Activated CD4-positive, alpha-beta T cell treated with anti-CD3 and anti-CD28 coated beads for 36 hours (primary cell): ENCODE measurements at places on chromosomes 5 and 9. TPM values are rescaled to one million over a fixed set of nuclear protein-coding genes. Genes with fewer than 3 reads are reported as not detected.

- H3K4me1 ChIP-seq: peaks cover 8% of the 10 kb centered on the region
- no peaks in the 10 kb centered on the region for H3K36me3 ChIP-seq
- H3K27ac ChIP-seq: no peak overlapping the region
- H3K27me3 ChIP-seq: peaks cover 10% of the 10 kb centered on the region
- DNase-seq: no peak
These were observed 32.6 kb upstream of the SLC6A19 start for GRCh38 chr5:1168796-1169195.

DNA sequence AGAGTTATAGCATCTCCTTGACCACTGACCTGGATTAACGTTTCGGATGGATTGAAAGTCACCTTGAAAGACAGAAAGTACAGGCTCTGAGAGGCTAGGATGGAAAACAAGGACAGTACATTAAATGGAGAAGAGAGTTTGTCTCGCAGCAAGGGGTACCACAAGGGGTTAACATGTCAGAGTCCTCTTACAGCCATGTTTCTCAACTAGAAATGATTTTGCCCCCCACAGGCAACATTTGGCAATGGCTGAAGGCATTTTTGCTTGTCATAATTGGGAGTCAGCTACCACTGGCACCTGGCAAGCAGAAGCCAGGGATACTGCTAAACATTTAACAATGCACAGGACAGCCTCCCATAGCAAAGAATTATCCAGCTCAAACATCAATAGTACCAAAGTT is 90.8 kb upstream of the EQTN start:
- no peaks in the 10 kb centered on the region for H3K27me3 ChIP-seq
- H3K27ac ChIP-seq: no peak overlapping the region
- H3K4me3 ChIP-seq: no peak overlapping the region
- no peaks in the 10 kb centered on the region for H3K4me1 ChIP-seq
- DNase-seq: no peak
- no peaks in the 10 kb centered on the region for H3K36me3 ChIP-seq

GRCh38 chr5:150347451-150347850 is 10.0 kb upstream of the TCOF1 start:
- H3K27me3 ChIP-seq: no peaks in the 10 kb centered on the region
- H3K4me1 ChIP-seq: peaks cover 8% of the 10 kb centered on the region
- DNase-seq: no peak
- H3K36me3 ChIP-seq: no peaks in the 10 kb centered on the region
- H3K4me3 ChIP-seq: no peak overlapping the region

DNA sequence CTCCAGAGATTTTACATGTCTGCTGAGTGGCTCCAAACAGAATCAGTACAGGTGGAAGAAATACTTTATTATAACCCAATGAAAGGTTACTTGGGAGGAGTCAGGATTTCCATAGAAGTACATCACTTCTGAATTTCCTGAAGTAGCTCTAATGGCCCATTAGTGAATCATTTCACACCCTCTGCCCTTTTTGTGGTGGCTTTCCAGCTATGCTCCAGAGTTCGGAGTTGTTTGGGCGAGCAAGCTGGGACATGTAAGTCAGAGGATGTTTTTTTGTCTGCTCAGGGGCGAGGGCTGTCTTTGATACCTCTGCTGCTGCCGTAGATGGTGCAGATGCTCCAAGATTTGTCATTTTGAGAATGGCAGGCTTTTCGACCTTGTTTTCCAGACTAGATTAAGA is 226.1 kb downstream of the GOLPH3 start:
- H3K27me3 ChIP-seq: no peaks in the 10 kb centered on the region
- no peaks in the 10 kb centered on the region for H3K4me1 ChIP-seq
- H3K36me3 ChIP-seq: no peaks in the 10 kb centered on the region
- DNase-seq: no peak
- H3K27ac ChIP-seq: no peak overlapping the region
- no peak overlapping the region for H3K4me3 ChIP-seq

DNA sequence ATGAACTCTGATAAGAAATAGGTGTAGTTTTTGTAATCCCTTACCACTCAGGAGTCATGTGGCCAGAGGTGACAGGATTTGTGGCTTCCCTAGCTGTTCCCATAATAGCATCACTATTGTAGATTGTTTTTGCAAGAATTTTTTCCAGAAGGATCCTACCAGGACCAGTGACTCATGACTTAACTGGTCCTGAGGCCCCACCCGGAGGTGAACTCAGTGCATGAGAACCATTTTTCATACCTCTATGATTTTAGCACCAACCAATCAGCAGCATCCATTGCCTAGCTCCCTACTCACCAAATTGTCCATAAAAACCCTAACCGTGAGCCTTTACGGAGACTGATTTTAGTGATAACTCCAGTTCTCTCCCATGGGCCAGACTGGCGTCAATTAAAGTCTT is 484.8 kb downstream of the PSAT1 start:
- DNase-seq: no peak
- no peak overlapping the region for H3K27ac ChIP-seq
- H3K27me3 ChIP-seq: no peaks in the 10 kb centered on the region

GRCh38 chr9:39588500-39589137 is 233.2 kb downstream of the SPATA31A1 start:
- no peak overlapping the region for H3K4me3 ChIP-seq
- H3K27ac ChIP-seq: no peak overlapping the region
- H3K4me1 ChIP-seq: no peaks in the 10 kb centered on the region
- no peaks in the 10 kb centered on the region for H3K27me3 ChIP-seq
- no peaks in the 10 kb centered on the region for H3K36me3 ChIP-seq
- DNase-seq: no peak

- H3K4me1 ChIP-seq: peaks cover 9% of the 10 kb centered on the region
- no peaks in the 10 kb centered on the region for H3K27me3 ChIP-seq
- no peak for DNase-seq
- H3K27ac ChIP-seq: no peak overlapping the region
- H3K4me3 ChIP-seq: no peak overlapping the region
These were observed 348.7 kb downstream of the MAN2A1 start for GRCh38 chr5:110038297-110038997.

GRCh38 chr5:165201369-165201768 is 1696.0 kb downstream of the MAT2B start:
- no peaks in the 10 kb centered on the region for H3K27me3 ChIP-seq
- H3K4me3 ChIP-seq: no peak overlapping the region
- H3K36me3 ChIP-seq: no peaks in the 10 kb centered on the region
- no peak for DNase-seq
- H3K4me1 ChIP-seq: no peaks in the 10 kb centered on the region
- H3K27ac ChIP-seq: no peak overlapping the region

GRCh38 chr5:133427121-133427777 is 185.1 kb downstream of the FSTL4 start:
- no peak overlapping the region for H3K27ac ChIP-seq
- no peak for DNase-seq
- H3K4me1 ChIP-seq: peaks cover 9% of the 10 kb centered on the region
- no peak overlapping the region for H3K4me3 ChIP-seq

GRCh38 chr9:116080561-116080960 is 73.0 kb upstream of the PAPPA start:
- DNase-seq: no peak
- H3K27ac ChIP-seq: no peak overlapping the region
- no peak overlapping the region for H3K4me3 ChIP-seq
- no peaks in the 10 kb centered on the region for H3K36me3 ChIP-seq

Gene STC2
- 49.6 TPM for total RNA-seq

Gene ARL10
- 12.3 TPM for total RNA-seq

Gene OR13J1
- total RNA-seq: not detected
